ENCODE measurements at places on chromosomes 11 and 22.

DNA sequence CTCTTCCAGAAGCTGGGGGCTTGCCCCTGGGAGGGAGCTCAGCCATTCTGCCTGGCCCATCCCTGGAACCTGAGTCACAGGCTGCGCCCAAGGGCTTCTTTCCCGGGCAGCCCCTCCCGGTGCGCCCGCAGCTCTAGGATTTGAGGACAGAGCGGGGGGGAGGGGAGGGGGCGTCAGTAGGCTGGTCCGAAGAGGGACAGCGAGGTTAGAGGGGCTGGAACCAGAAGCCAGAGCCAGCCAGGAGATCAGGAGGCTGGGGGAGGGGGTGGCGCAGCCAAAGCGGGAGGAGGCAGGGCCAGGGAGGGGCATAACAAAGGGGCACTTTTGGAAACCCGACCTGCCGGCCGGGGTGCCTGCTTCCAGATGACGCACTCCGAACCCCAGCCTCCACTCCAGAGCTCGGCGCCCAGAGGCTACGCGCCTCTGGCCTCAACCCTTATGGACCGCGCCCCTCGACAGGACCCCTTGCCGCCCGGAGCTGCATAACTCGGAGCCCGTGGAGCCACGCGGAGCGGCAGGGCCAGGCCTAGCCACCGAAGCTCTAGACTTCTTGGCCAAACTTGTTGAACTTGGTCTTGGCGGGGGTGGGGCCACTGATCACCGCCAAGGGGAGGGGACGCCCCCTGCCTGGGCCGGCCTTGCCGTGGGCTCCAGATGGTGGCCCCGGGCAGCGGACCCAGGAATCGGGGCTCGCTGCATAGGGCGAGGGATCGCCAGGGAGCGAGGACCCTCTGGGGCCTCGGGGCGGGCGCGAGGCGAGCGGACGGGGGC lies 744 bp downstream of the PACSIN3 start:
- no peak for DNase-seq

DNA sequence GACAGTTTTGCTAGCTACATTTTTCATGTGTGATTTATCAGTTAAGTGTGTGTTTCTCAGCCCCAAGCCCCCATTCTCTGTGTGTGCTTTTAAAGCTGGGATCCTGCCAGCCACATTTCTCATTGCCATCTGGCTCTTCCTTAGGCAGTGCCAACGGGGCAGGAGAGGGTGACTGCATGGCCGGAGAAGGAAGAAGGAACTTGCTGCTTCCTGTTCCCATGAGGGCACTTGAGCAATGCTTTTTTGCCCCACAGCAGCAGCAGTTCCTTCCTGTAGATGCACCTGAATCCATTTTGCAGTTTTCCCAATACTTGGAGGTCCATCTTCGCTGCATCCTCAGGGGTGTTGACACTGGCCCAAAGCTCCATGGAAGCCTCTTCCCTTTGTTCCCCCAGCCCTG lies 37.5 kb downstream of the TNRC6B start:
- DNase-seq: no peak

- no peak for DNase-seq
These were observed 31.3 kb downstream of the LRRC10B start for GRCh38 chr11:61539831-61540357.

DNA sequence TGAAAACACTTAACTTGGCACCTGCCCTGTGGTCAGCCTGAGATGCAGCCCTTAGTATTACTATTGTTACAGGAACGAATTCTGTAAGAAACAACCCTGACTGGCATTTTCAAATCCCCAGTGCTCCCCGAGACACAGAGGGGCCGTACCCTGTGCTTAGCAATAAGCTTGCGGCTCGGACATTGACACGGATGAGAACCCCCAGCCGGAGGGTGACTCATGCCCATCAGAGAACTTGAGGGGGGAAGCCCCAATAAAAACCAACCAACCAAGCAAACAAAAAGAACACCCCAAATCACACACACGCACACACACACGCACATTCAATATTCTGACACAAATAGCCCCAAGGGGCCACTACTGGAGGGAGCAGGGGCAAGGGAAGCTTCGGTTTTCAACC lies 63.8 kb downstream of the SHISAL1 start:
- no peak for DNase-seq

- DNase-seq: peak; percentile 44
These were observed 1.4 kb downstream of the PATZ1 start for GRCh38 chr22:31344578-31345330.

DNA sequence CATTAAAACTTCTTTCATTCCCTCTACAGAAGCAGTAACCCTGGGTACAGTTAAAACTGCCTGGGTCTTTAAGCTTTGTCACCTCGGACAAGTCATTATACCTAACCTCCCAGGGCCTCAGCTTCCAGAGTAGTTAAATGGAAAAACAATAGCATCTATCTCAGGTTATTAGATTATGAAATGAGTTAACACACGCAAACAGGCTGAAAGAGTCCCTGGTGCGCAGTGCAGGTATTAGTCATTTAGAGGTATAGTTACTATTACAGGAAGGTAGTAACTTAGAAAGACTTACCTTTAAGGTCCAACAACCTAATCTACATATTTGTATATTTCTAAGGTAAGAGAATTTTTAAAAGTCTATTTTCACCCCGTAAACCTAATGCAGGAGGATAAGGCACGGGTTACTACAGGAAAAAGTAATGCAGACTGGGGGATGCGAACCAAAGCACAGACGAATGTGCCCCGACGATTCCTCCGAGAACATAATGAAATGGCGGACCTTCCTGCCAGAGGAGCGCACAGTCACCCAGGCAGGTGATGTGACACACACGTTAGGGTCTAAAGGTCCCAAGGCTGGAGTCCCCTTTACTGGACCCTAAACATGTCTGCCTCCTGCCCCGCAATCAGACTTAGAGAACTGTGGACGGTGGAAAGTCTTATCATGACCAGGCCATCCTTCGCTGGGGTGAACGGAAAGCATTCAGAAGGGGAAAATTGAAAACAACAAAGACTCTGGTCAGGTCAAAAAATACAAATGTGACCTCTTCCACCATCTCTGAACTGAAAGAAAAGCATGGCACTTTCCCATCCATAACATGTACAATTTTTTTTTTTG lies 1.3 kb downstream of the NAP1L4 start:
- no peak for DNase-seq

DNA sequence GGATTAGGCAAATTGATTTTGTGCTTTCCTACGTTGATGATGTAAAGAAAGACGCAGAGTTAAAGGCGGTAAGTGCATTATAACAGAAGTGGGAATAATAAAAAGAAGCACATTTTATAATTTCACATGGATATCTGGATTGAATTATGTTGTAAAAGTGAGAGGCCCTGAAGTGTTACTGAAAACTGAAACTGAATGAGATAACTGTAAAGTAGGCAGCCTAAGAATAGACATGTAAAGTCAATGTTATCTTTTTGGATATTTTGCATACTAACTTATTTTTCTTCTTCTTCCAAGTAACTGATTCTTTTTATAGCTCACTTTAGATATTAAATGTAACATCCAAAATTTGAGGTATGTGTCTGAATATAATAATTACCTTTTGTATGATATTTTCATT lies 28.3 kb downstream of the ANO5 start:
- no peak for DNase-seq

GRCh38 chr11:102749101-102749722 lies 24.5 kb upstream of the MMP8 start:
- no peak for DNase-seq

GRCh38 chr11:135022454-135022853 lies 610.4 kb upstream of the B3GAT1 start:
- no peak for DNase-seq

Measured in activated CD8-positive, alpha-beta memory T cell treated with anti-CD3 and anti-CD28 coated beads for 48 hours (primary cell).